ENCODE measurements at places on chromosomes 13 and 19. TPM values are rescaled to one million over a fixed set of nuclear protein-coding genes. Genes with fewer than 3 reads are reported as not detected.

The KIR2DL3 gene
- total RNA-seq: not detected

The LILRA1 gene
- total RNA-seq: not detected

The RUBCNL gene
- 0.30 TPM for total RNA-seq

The C13orf46 gene
- 0.59 TPM for total RNA-seq

The ZSCAN1 gene
- total RNA-seq: not detected

Measured in smooth muscle cell of the umbilical artery (primary cell).